Stimulated activated CD4-positive, alpha-beta T cell treated with anti-CD3 and anti-CD28 coated beads, Interleukin-15, amount 100 ng/mL, for 24 hours (primary cell): ENCODE measurements at places on chromosomes 1 and 21.

- no peak for DNase-seq
These were observed 917 bp downstream of the STX12 start for GRCh38 chr1:27773826-27774445.

- DNase-seq: no peak
These were observed 122.0 kb downstream of the TNNI3K start for GRCh38 chr1:74357150-74357549.

GRCh38 chr1:153490272-153491051 is 30.0 kb upstream of the S100A7 start:
- DNase-seq: no peak

DNA sequence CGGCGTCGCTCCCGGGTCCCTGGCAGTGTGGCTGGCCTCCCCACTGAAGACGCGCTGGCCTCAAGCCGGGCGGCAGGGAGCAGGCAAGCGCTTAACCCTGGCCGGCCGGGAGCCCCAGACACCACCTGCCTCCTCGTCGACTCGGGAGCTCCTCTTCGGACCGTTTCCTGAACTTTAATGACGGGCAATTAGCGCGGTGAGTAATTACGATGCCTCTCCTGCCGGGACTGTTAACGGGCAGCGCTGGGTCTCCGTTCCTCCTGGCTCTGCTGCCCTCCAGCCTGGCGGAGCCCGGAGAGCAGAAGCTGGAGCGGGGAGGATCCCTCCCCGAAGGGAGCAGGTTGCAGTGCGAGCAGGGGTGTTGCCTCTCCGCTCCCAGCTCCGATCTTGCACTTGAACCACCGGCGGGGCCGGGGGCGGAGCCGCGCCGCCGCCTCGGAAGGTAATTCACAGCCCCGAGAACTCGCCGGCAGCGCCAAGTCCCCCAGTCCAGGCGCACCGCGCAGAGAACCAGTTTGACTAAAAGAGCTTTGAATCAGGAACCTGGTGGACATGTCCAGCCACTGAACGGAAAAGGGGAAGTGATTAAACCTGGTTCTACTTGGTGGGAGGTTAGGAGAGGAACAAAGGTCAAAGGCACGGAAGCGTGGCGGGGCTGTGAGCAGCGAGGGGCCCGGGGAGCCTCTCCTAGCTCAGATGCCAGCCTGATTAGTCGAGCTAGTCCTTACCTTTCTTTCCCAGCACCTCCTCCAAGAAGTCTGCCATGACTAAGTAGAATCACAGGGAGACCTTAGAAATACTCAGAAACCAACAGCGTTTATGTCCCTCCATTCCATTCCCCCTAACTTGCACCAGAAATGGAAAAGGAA is 18.3 kb upstream of the PLEKHA6 start:
- peak; percentile 62 for DNase-seq
